ENCODE measurements at places on chromosomes 1 and 21.

GRCh38 chr1:8874230-8875201, 4.0 kb downstream of the ENO1 start:
- no peak for DNase-seq

- no peak for DNase-seq
Measured at GRCh38 chr1:3889936-3890335, 10.1 kb downstream of the C1orf174 start.

DNA sequence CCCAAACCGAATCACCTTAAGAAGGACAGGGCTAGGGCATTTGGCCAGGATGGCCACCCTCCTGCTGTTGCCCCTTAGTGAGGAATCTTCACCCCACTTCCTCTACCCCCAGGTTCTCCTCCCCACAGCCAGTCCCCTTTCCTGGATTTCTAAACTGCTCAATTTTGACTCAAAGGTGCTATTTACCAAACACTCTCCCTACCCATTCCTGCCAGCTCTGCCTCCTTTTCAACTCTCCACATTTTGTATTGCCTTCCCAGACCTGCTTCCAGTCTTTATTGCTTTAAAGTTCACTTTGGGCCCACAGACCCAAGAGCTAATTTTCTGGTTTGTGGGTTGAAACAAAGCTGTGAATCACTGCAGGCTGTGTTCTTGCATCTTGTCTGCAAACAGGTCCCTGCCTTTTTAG, 3.6 kb downstream of the BTG2 start:
- DNase-seq, result no peak

DNA sequence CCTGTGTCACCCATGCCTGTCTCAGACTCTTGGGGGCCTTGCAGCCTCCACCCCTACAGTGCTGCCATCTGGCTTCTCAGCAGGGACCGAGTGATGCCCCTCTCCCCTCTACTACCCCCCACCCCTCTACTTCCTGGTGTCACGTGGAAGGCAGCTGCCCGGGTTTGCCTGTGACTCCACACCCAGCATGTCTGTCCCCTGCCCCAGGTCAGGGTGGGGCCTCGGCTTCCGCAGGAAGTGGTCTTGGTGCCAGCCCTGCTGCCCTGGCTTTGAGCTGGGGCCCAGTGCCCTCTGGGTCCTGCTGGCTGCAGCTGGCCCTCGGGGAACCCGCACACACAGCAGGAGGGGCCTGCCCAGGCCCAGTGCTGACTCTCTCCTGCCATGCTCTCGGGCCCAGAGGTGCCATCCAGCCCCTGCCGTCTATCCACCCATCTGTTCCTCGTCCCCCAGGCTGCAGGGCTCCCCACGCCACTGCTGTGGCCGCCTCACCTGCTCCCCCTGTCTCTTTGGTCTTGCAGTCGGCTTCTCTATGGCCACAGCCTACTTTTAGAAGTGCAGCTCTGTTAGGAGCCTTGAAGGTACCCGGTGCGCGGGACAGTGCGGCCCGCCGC, 24.0 kb downstream of the PLCH2 start:
- DNase-seq, result no peak

GRCh38 chr1:245578771-245579170, 424.0 kb downstream of the KIF26B start:
- DNase-seq, result no peak
